ENCODE measurements at places on chromosomes 1 and 21.

DNA sequence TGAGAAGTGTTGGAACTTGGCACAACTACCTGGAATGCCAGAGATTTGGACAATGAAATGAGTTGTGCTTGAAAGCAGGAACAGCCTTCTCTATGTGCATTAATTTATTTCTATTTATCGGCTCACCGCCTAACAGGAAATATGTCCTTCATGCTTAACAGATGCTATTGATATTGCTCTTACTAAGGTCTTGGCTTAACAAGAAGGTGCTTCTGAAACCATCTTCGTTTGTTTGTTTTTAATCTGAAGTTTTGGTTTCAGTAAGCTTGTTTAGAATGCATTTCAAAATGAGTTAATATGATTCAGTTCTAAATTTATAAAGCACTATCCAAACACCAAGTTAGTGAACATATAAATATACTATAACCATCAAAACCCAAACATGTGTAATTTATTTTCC is 898.3 kb upstream of the B3GALT2 start:
- no peak for DNase-seq

- peak; percentile 7 for DNase-seq
Measured at GRCh38 chr1:57058652-57059501, 93.1 kb upstream of the C8B start.

- no peak for DNase-seq
Measured at GRCh38 chr1:116471241-116471640, 98.2 kb downstream of the ATP1A1 start.

GRCh38 chr1:164803366-164803765 is 244.4 kb downstream of the PBX1 start:
- DNase-seq = no peak

GRCh38 chr1:89780721-89781120 is 40.1 kb upstream of the LRRC8D start:
- DNase-seq = no peak

GRCh38 chr1:41613689-41614574 is 129.4 kb upstream of the EDN2 start:
- no peak for DNase-seq

DNA sequence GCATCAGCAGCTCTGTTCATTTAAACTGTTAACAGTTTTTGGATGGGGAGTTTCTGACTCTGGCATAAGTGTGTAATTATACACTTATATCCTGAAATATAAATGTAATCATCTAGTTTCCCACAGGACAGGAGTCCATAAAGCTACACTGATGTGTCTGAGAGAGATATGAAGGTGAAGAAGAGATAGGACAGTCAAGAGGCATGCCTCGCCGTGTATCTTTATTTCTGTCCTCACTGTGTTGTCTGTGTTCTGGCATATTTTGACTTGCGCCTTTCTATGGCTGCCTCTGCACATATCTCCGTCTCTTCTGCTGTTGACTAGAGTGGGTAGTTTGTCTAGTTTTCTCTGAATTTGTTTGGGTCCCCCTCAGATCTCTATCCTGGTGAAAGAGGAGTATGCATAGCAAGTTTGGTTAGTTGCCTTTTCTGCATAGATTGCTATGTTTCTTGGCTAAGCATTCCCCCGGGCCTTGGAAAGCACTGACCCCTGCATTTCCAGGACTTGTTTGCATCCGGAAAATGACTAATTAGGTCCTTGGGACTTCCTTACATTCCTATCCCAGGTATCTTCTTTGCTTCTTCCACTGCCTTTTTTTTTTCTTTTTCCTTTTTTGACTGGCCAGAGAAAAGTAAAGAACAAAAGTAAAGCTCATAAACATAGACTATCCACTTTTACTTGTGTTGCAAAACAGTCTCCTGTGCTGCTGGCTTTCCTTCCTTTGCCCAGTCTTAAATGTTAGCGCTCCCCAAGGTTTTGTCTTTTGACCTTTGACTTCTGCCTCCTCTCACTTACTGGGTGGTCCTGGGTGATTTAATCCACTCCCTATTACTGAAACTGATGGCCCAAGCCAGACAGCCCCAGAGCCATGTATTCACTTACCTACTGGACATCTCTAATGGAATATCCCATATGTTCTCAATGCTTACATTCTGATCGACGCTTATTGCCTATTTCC is 27.6 kb upstream of the CNN3 start:
- no peak for DNase-seq

- DNase-seq = no peak
Measured at GRCh38 chr1:233614173-233614742, 352 bp downstream of the KCNK1 start.

DNA sequence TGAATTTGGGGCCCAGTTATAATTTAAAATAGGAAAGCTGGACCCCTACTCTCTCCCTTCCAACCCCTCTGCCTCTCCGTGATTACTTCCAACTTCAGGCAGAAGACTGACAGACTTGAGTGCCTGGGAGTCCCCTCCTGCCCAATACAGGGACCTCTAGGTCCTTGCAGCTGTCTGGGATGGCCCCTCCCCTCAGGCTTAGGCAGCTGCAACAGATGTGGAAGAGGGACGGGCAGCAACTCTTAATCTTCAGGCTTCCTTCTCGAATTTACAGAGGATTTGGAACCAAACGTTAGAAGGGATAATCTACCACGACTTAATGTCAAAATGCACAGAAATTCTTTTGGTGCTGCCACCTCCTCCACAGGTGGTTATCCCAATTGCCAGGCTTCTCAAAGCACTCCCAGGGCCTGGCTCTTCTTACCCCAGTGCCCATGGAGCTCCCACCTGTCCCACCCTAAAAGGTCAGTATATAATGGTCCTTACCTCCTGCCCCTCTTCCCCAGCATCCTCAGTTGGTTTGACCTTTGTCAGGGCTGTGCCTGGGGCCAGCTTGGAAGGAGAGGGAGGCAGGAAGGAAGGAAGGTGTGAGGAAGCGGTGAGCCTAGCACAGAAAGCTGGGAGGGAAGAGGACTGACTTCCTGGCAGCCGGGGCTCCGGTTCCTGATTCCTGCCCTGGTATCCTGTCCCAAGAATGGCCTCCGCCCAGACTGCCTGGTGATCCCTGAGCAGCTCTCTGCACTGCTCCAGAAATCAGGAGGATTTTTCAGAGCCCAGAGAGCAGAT is 2.8 kb downstream of the PEA15 start:
- DNase-seq = no peak

GRCh38 chr1:168507231-168507630 is 36.6 kb downstream of the XCL2 start:
- DNase-seq = no peak

DNA sequence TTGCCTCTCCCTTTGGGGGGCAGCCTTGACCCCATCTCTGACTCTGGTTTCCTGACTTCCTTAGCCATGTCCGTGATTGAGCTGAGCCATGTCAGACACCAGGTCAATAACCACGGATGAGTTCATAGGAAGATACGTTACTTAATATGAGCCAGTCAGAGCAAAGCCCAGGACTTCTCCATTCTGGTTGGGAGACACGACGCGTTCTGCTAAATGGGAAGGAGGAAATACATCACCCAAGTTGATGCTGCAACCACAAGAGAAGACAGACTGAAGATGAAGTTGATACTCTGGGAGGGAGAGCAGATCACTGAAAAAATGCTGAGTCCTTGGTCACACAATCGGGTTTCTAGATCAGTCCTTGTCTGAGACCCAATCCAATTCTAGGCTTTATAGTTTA is 90.9 kb downstream of the MATN1 start:
- no peak for DNase-seq

GRCh38 chr1:222390181-222390580 is 157.7 kb downstream of the HHIPL2 start:
- no peak for DNase-seq

DNA sequence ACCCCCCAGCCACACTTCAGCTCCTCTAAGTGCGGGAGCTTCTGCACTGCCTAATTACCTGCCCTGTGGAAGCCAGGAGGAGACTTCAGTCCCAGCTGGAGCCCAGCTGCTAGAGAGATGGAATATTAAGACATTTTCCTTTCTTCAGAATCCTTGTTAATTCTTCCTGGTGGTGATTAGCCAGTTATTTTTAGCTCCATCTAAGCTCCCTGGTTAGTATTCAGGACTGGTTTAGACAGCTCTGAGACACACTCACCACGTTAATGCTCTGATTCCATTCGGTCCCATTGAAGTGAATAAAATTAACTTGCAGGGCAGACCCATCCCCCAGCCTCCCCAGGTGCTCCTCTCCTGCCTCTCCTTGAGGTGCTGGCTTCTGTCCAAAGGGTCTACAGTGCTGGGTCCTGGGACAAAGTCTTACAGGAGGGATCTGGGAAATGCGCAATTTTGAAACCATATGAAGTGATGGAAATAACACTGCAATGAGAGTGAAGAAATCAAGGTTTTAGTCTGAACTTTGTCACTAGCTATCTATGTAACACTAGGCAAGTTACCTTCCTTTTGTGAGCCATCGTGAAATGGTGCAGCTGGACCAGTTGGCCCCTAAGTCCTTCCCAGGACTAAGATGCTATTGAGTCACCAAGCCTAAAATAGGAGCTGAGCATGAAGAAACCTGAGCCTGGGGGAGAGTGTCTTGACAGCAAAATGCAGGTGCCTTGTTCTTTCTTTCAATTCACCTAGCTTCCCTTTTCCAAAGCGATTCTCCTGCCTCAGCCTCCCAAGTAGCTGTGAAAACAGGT is 117.4 kb upstream of the ATP1A1 start:
- DNase-seq = no peak

DNA sequence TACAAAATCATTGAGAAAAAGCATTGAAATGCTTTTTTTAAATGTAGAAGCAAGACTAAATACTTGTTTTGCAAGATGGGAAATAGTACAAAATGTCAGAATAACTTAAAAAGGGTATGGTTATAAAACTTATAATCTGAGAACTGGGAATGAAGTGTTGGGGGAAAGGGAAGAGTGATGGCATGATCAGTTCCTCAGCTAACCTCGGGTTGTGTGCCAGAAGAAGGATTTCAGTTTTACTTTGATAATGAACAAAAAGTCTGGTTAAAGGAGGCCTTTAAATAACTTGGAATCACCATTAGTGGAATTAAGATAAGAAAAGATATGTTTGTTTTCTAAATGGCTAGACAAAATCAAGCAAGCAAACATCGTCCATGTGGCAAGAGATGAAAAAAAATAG is 20.7 kb downstream of the NEK7 start:
- no peak for DNase-seq

GRCh38 chr1:89310505-89310904 is 37.8 kb upstream of the GBP5 start:
- DNase-seq = no peak

- no peak for DNase-seq
Measured at GRCh38 chr1:10117865-10118264, 85.1 kb downstream of the UBE4B start.

- no peak for DNase-seq
Measured at GRCh38 chr21:33687634-33688033, 45.3 kb downstream of the ITSN1 start.

DNA sequence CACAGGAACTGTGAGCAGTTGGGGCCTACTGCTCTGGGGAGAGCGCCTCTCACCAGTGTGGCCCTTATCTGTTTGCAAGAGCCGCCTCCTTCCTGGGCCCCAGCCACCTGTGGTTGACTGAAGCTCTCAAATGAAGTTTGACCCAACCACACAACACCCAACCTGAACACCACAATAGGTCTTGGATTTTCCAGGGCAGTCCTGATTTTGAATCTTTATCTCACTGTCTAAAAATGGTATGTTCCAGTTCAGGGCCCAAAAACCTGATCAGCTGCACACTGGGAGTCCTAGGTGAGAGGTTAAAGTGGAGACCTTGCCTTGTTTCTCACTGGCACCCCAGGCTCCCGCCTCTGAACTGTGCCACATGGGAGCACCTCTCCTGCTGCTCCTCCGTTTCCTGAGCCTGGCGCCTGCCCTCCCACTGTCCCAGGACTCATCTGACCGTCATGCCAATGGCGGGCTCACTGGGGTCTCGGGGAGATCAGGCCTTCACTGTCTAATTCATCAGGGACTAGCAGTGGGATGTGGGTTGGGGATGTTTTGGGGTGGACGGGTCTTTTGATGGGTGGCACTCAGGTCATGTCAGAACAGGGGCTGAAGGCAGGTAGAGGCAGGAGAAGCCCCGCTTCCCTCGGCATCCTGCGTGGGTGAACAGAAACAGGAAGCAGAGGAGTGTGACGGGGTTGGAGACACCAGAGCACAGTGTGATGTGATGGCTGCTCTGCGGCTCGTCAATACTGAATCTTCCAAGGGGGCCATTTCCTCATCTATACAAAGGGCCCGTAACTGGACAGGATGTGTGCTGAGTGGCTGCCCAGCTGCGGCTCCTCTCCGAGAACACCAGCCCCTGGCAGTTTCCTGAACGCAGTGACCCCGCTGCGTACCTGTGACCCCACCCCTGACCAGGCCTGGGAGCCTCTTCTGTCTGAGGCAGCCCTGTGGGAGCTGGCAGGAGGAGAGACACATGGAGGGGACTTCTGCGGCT is 59.6 kb upstream of the ITPKB start:
- no peak for DNase-seq

GRCh38 chr21:14916676-14917141 is 148.1 kb downstream of the NRIP1 start:
- no peak for DNase-seq

- DNase-seq = no peak
Measured at GRCh38 chr1:119594376-119594775, 53.7 kb downstream of the ZNF697 start.

DNA sequence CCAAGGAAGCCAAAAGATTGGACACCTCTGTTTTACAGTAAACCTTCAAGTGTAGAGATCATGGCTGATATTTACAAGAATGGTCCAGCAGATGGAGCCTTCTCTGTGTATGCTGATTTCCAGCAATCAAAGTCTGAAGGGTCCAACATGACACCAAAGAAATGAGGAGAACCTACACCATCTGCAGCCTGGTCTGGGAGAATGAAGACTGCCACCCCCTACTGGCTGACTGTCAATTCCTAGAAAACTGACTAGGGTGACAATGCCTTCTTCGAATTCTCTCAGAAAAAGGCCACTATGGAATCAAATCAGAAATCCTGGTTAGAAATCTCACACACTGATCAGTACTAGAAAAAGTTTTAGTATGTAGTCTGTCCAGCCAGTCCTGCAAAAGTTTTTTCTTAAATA is 83.3 kb downstream of the CDC42BPA start:
- peak; percentile 22 for DNase-seq

GRCh38 chr1:212819726-212820125 is 27.7 kb downstream of the SPATA45 start:
- DNase-seq = no peak

- no peak for DNase-seq
Measured at GRCh38 chr1:167938080-167938636, 1.3 kb upstream of the MPC2 start.

DNA sequence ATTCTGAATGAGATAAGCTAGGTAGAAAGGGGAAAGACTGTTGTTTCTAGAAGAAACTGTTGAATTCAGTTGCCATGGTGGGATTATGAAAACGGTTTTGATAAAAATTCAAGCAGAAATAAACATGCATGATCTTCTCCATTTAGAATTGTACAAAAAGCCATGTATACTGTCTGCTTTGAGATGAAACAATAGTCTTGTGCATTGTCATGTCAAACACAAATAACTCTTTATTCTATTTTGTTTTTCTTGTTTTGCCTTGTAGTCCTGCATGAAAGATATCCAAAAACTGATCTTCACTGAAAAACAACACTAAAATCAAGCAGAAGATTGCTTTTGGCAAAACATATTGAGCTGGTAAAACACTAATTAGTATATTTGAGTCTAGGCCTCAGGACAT is 659.9 kb downstream of the LTN1 start:
- DNase-seq = no peak

- peak; percentile 63 for DNase-seq
Measured at GRCh38 chr1:108852221-108852975, 4.5 kb downstream of the AKNAD1 start.
